Stimulated activated CD8-positive, alpha-beta memory T cell treated with anti-CD3 and anti-CD28 coated beads, Interleukin-2, amount 100 ng/mL, for 1 hour (primary cell): ENCODE measurements at places on chromosomes 5 and 9.
A peak's percentile ranks its signal among the peaks of the same experiment; 100 is the strongest.

DNA sequence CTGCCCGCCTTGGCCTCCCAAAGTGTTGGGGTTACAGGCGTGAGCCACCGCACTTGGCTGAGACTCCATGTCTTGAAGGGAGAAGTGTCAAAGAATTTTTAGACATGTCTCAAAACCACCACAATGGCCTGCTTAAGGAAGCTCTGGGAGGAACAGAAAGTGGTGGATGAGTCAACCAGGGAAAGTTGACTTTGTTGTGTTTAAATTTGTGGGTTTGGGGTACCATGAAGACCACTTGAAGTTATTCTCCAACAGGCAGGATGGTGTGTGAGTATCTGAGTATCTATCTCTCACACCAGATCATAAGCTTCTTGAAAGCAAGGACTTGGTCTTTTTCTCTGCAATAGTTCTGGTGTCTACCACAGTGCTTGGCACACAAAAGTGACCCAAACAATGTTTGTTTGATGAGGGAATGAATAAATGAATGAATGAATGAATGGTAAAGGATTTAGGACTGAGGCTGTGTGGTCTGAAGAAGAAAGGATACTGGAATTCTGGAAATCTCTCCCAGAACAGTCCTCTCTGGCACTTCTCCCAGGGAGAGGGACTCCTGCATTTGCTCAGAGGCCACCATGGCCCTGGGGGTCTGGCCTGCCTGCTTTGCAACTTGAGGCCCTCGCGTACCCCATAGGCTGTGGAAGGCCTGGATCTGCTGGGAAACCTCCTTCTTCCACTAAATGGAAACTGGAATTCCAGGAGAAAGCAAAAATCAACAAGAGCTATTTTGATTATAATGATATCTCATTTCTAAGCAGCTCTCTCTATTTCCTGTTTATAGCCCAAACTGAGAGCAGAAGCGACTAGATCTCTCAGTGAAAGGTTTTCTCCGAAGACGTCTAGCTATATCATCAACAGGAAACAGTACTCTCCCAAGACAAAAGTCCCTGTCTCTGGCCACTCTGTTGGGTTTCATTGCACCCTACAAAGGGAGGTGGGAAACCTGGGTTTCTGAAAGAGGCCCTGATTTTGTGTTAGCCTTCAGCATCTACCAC, 187.9 kb downstream of the PALM2AKAP2 start:
- no peak for DNase-seq

DNA sequence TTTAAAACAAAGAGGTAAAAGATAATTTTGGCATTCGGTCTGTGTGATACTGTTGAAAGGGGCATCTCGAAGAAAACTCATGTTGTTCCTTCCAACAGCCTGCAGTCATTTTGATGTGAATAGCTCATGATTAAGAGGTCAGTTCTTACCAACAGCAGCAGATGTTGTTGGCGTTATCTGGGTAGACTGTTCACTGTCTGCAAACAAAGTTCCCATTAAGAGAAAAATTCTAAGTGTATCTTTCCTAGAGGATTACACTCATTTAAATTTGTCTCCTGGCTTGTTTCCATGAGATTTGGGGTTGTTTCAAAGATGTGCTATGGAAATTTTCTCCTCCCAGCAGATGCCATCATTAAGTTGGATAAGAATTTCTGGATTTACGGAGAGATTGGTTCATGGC, 138.2 kb upstream of the RORB start:
- no peak for DNase-seq

- DNase-seq = no peak
Observed at GRCh38 chr5:54298947-54299346, 11.4 kb downstream of the ARL15 start.

DNA sequence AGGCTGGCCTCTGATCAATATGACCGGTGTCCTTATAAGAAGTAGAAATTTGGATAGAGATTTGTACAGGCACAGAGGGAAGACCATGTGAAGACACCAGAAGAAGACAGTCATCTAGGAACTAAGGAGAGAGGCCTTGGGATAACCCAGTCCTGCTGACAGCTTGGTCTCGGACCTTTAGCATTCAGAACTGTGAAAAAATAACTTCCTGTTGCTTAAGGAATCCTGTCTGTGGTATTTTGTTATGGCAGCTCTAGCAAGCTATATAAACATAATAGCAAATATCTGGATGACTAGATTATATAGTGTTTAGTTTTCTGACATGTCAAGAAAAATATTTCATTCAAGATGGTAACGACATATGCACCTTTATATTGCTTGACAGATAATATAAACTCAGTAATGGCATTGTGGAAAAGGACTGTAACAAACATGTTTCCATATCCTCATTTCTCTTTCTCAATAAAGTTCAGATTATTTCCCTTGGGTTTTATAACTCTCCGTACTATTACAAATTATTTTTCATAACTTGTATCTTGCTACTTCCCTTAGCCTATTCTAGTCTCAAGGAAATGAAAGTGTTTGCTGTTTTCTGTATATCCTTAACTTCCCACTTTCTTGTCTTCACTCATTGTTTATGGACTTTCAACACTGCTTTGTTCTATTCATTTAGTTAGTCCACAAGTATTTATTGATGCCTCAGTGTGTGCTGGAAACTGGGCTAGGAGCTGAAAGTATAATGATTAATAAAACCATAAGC, 62.4 kb downstream of the KIAA1958 start:
- no peak for DNase-seq

DNA sequence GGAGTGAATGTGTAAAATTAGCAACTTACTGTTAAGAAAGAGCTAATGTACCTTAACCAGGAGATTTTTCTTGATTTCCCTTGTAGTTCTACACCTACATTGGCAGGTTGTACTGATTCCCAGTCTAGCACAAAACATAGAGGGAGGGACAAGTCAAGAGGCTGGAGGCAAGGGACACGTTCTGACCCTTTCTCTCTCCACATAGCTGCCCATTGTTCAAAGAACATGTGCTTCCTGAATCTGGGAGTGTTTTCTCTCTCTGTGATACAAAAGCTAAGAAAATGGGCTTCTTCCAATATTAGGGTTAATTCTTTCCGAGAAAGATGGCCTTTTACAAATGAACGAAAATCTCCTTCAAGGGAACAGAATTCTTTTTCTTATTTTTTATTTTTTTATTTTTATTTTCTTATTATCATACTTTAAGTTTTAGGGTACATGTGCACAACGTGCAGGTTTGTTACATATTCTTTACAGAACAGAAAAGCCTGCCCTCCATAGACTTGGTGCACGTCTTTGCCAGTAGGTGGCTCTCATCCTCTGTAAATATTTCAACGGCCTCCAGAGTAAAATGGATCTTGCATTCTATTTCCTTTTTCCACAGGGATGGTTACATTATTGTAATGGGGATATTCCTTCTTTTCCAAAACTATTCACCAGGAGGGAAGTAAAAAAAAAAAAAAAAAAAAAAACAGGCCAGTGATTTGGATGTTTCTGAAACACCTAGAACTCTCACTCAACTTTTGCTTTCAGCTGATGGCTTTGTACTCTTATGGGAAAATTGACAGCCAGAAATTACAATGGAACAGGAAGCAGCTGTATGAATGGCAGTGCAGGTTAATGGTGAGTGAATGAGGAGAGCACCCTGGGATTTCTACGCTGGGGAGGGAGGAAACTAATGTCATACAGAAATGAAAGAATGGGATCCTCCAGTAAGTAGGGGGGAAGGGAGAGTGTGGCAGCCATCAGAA, 13.1 kb upstream of the IFNA5 start:
- no peak for DNase-seq

DNA sequence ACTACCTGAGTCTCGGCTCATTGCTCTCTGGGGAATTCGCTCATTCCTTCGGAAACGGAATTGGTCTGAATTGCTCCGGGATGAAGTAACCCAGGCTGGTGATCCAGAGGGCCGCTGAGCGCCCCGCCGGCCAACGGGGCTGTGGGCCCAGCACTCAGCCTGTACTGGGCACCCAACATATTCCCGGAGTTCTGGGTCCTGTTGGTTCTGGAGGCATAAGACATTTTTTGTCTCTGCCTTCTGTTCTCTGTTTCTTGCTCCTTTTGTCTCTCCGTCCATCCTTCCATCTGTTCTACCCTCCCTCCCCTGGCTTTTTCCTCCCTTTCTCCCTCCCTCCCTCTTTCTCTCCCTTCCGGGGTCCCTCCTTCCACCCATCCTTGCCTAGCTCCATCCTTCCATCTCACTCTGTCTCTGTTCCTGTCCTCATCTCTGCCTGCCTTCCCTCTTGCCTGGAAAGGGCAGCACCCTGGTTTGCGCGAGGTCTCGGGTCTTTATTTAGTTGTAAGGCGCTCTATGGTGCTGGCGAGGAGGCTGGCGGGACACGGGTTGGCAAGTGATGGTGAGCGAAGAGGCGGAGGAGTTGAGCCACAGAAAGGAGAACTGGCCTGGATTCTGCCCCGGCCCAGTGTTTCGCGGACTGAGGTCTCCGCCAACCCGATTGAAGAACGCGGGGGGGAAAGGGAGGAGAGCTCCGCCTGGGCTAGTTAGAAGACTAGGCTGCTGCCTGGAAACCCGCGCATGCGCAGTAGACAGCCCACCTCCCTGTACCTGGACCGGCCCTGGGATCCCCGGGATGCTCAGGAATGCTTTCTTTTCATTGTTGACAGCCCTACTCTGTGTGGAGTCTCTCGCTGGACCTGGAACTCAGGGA, 1468.0 kb downstream of the FOXD4L5 start:
- peak; percentile 55 for DNase-seq

GRCh38 chr5:1108865-1109174, 3.0 kb downstream of the SLC12A7 start:
- no peak for DNase-seq

GRCh38 chr9:108478431-108479332, 377.1 kb downstream of the ACTL7B start:
- DNase-seq = no peak

GRCh38 chr5:126769703-126770102, 7.2 kb upstream of the LMNB1 start:
- DNase-seq = no peak

DNA sequence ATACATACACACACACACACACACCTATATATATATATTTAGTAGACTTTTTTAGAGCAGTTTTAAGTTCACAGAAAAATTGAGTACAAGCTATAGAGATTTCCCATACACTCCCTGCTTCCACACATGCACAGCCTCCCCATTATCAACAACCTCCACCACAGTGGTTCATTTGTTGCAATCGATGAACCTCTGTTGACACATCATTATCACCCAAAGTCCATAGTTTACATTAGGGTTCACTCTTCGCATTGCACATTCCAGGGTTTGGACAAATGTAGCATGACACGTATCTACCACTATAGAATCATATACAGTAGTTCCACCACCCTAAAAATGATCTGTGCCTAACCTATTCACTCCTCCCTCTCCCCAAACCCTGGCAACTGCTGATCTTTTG, 111.0 kb downstream of the PPP2R2B start:
- no peak for DNase-seq

DNA sequence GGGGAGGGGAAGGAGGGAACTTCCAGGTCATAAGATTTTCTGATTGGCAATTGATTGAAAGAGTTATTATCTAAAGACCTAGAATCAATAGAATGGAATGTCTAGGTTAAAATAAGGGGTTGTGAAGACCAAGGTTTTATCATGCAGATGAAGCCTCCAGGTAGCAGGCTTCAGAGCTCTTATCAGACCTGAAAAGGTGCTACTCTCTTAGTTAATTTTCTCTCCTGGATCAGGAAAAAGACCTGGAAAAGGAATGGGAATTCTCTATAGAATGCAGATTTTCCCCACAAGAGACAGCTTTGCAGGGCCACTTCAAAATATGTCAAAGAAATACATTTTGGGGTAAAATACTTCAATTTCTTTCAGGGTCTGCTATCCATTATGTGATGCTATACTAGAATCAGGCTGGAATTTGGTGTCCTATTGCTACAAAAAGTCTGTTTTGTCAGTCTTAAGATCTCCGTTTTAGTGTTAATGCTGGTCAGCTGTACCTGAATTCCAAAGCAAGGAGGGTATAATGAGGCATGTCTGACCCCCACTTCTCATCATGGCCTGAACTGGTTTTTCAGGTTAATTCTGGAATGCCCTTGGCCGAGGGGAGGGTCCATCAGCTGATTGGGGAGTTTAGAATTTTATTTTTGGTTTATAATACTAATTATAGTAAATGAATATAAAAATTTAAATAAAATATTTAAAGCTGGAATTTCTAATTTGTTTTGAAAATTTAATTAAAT, 16.6 kb upstream of the STOM start:
- DNase-seq = no peak

DNA sequence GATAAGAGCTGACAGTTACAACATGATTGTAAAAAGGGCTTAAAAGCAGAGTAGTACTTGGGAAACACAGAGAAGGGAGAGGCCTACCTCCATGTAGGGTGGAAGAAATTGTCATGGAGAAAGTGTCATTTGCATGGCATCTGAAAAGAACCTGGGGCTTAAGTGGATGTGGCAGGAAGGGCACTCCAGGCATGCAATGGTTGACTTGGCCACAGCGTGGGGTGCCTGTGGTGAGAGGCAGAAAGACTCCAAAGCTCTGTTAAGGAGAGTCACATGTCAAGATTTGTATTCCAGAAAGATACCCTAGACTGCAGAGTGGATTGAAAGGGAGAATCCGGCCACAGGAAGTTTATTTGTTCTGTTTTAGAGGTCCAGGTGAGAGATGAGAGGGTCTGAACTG, 2.4 kb downstream of the POLR3G start:
- DNase-seq = no peak

- peak; percentile 1 for DNase-seq
Observed at GRCh38 chr5:72956324-72957140, 691 bp downstream of the FCHO2 start.

DNA sequence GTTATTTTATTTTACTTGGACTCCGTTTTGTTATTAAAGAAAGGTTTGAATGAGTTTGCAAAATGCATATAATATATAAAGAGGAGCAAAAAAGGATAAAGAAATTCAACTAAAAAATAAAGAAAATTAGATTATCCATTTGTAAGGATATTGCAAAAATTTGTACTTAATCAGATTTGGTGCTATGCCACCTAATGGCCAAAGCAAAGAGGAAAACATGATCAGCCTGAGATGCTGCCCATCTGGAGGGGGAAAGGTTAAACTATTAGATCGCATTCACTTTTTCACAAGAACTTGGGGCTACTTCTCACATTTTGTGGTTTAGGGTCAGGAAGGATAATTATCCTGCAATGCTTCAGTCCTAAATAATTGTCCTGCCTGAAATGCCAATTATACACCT, 350.6 kb downstream of the MLLT3 start:
- DNase-seq = no peak

DNA sequence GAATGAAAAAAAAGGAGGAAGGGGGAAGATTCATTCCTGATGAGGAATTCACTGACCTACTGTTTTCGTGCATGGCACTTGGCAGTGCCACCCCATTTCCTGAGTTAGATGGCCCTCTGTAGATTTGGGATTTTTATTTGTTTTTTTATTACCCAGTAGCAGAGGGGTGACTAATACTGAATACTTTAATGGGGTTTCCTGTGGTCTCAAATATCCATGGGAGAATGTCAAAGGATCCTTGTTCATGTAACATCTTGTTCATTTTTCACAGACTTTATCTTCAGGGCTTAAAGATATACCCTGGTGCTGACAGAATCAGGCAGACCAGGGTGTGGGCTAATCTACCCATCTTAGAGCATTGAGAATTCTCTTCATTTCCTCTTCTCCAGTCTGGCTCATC, 93.0 kb downstream of the MAMDC2 start:
- no peak for DNase-seq

DNA sequence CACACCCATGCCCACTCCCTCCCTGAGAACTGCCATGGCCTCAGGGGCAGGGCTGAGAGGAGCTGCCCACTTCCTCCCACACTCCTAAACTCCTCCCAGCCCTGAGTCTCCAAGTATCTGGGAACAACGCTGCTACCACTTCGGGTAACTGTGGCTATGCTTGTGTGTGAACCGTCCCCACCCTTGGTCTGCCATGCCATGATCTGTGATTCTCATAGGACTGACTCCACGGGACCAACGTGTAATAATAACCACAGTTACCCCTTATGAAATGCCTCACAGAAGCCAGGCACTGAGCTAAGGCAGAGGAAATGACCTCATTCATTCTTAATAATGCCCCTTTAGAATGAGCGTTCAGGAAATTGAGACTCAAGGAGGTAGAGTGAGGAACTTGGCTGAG, 103.9 kb upstream of the SMIM23 start:
- no peak for DNase-seq
